ENCODE measurements at places on chromosomes 12 and 14.

DNA sequence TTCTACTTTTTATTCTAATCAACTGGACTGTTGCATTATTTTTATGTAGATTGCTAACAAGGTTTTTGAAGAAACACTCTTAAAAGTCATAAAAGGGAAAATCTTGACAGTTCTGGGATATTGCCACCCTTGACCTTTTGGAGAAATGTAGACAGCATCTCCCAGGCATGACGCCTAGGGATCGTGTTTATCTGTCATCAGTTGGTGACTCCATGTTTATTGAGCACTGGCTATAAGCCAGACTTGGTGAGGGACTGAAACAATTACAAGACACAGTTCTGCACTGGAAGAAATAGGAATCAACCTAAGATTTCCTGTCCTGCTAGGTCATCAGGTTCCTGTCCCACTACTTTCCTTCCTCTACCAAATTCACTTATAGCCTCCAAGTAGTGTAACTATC lies 34.5 kb downstream of the HMGA2 start:
- DNase-seq, result no peak

- DNase-seq, result no peak
These were observed 11.7 kb downstream of the KDM2B start for GRCh38 chr12:121568971-121569751.

- DNase-seq, result no peak
These were observed 17.8 kb downstream of the EIF2S1 start for GRCh38 chr14:67377916-67378315.

DNA sequence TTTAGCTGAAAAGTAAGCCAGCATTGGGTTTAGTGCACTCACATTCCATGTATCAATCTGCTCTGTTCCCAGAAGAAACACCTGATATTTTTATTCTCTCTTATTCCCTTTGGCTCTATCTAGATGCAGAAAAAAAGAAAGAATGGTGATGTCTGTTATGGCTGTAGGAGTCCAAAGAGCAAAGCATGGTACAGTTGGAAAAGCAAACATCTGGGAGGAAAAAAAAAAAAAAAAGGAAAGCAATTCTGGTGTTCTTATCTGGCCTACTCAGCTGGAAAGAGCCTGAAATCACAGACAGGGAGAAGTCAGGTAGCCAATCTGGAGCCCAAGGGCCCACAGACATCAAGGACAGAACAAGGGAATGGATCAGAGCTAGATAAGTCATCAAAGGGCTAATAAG lies 293.9 kb downstream of the DUSP6 start:
- DNase-seq, result no peak

- no peak for DNase-seq
These were observed 136.9 kb downstream of the RIMBP2 start for GRCh38 chr12:130579231-130579630.

DNA sequence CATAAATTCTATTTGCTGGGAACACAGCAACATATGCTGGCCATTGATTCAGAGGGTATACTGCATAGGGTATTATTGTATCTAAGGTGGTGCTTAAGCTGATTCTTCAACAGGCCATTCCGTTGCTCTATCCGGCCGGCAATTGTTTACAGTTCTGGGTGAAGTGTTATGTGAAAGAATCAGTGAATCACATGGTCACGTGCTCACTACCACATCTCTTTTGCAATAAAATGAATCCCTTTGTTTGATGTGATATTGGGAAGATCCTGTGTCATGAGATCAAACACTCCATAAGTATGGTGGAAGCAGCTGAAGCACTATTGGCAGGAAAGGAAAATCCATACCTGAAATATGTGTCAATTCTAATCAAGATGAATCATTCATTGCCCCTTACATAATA lies 7.6 kb upstream of the USP15 start:
- DNase-seq, result no peak

DNA sequence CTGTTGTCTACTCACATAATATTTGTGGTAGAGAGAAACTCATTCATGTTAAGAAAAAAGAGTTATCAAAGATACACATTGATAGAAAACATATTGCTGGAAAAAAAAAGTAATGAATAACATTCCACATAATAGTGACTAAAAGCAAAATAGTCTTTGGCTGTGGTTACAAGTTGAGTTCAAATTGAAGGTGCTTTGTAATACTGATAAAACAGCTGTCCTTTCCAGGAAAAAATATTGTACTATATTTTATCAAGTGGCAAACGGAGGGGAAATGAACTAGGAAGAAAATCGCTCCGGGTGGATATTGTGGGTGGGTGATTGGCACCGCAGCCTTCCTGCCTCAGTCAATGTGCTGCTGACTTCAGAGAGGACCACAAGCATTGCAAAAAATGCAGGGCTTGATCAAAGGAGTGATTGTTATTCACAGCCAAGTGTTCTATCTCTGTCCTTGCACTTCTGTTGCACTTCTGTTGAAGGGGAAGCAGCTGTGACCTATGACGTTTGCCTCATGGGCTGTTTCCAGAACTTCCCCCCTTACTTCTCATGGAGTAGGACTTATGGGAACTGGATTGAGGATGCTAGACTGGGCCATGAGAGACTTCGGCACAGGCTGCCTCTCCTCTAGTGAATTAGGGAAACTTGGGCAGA lies 114.4 kb downstream of the VRK1 start:
- no peak for DNase-seq

GRCh38 chr12:112096667-112097066 lies 11.9 kb downstream of the NAA25 start:
- DNase-seq, result no peak

- no peak for DNase-seq
These were observed 95.6 kb upstream of the E2F7 start for GRCh38 chr12:77160931-77161330.

DNA sequence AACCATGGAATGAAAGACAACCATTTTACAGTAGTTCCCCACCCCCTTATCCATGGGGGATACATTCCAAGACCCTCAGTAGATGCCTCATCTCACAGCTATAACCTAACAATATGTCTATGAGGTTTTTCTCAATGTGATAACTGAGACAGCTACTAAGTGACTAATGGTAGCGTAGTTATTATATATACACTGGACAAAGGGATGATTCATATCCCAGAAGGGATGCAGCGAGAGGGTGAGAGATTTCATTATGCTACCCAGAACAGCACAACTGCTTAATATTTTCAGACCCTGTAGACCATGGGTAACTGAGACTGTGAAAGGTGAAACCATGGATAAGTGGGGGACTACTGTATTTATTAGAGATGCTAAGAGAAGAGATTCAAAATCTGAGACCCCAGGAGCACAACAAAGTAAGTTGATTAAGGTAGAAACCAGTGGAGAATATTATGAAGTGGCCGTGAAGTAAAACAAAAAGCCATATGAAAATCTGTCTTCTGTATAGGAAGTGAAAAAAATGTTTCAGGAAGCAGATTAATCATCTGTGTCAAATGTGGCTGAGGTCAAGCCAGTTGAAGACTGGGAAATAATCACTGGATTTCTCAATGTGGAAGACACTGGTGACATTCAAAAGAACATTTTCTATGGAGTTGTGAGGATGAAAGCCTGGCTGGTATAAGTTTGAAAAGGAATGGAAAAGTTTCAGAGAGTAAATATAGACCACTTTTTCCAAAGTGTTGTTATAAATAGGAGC lies 77.2 kb downstream of the RPL10L start:
- no peak for DNase-seq

DNA sequence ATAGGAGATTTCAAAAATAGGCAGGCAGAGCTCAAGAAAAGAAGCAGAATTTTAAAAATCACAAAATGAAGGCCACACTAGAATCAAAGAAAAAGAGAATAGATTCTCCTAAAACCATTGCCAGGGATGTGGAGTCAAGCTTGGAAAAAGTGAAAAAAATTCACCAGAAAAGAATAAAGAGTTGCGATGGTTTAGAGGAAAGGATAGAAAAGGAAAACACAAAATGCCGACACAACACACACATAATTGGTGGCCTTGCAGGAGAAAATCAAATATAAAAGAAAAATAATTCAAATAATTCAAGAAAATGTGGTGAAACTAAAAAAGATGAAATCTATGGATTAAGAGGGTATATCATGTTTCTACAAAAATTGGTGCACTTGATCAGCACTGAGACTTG lies 181.6 kb upstream of the C14orf180 start:
- DNase-seq, result no peak

DNA sequence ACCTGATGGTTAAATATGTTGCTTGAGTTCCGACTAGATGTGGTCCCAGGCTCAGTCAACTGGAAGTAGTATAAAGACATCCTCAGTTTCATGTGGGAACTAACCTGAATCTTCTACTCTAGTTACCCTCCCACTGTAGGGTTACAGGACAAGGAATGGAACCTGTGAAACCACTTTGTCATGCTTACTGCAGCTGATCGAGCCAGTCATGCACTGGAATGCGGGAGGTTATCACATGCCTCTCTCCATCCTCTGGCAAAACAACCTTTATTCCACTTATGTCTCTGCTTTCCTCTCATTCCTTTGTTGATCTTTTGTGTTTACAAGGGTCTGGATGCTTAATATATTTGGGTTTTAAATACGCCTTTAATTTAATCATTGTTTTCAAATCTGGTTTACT lies 111.9 kb upstream of the DDHD1 start:
- DNase-seq, result no peak

DNA sequence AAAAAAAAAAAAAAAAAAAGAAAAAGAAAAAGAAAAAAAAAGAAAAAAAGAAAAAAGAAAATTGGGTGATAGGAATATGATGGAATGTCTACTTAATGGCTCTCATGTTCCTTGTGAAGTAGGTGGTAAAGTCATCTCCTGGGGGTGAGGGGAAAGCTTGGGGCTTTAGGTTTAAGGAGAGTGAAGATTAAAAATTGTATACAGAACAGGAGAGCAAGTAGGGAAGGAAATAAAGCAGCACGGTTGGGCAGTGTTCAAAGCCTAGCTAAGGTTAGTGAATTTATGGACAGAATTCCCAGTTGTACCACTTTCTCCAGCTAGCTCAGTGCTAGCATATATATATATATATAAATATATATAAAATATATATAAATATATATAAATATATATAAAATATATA lies 40.0 kb upstream of the SLC2A13 start:
- no peak for DNase-seq

DNA sequence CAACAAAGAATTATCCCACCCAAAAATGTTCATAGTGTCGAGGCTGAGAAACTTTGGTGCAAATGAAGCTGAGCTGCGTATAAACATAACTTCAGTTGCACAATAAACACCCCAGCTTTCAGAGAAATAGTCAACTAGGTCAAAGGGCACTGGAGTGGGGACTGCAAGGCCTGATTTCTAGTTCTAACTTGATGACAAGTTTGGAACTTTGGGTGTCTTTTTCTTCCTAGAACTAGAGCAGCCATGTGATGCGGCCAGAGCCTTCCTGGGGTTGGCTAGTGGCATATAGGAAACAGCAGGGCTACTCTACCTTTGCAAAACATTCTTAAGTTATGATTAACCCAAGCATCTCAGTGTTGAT lies 298.4 kb upstream of the AMIGO2 start:
- no peak for DNase-seq

GRCh38 chr14:88682495-88683114 lies 110.1 kb downstream of the EML5 start:
- DNase-seq, result no peak

DNA sequence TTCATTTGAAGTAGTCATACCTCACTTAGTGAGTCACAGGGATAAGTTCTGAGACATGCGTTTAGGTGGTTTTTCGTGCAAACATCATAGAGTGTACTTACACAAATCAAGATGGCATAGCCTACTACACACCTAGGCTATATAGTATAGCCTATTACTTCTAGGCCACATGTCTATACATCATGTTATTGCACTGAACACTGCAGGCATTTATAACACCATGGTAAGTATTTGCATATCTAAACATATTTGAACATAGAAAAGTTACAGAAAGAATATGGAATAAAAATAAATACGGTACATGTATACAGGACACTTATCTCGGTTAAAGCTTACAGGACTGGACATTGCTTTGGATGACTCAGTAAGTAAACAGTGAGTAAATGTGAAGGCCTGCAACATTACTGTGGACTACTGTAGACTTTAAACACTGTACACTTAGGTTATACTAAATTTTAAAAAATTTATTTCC lies 670.6 kb downstream of the SLC16A7 start:
- no peak for DNase-seq

GRCh38 chr14:60509438-60510253 lies 700 bp downstream of the SIX6 start:
- DNase-seq, result no peak

DNA sequence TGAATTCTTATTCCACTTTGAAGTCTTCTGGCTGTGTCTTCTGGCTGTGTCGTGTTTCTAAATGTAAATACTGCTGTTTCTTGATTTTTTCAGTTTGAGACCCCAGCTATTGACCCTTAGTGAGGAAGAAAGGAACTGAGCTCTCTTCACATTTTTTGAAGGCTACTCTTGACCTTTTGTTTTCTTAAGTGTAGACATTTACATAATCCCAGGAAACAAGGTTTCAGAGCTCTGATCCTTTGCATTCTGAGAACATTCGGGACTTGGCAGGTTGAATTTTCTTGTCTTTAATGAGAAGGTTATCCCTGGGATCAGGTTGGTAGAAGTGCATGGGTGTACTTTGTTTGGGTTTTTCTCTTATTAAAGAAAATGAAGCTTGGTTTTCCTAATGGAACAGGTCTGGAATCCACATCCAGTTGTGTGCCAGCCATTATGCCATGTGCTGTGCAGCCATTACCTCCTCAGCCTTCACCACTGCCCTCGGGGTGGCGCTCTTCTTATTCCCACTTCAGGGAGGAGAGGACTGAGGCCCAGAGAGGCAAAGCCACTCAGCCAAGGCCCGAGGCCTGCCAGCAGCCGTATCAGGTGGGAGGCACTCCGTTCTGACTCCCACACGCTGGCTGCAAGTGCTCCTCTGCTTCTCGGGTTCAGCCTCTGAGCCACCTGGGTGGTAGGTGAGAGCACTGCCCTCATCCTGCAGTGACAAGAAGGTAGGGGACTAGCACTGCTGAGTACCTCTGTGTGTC lies 120.9 kb downstream of the BEGAIN start:
- no peak for DNase-seq

GRCh38 chr12:28869197-28869596 lies 279.9 kb upstream of the FAR2 start:
- DNase-seq, result no peak

DNA sequence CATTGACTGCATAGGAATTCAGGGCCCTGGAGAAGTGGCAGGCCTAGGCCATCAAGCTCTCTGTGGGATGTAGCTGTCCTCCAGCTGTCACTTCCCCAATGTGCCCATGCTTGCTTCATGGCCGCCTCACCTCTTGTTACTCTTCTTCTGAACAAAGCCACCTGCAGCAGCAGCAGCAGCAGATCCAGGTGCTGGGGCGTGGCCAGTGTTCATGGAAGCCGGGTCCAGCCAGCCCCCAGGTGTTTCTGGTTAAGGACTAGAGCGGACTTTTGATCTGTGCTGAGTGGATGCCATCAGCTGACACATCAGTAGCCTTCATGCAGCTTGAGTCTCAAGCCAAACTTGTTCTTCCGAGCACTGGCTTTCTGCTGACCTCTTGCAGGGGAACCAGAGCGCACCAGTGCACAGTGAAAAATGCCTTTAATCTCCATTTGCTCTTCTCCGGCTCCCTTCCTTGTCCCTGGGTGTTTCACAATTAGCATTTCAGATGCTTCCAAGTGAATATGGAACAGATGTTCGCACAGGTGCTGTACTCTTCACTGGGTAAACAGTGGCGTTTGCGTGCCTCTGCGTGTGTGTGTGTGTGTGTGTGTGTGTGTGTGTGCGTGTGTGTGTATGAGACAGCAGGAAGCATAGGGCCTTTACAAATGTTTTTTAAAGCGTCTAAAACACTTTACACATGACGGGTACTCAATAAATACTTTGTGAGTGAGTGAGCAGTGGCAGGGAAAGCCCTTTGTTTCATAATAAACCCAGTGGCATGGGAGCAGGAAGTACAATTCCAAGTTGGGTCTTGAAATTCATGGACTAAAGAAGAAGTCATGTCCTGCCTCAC lies 20.1 kb downstream of the TPCN1 start:
- no peak for DNase-seq

Data from activated naive CD4-positive, alpha-beta T cell (primary cell).